Stimulated activated CD4-positive, alpha-beta T cell treated with anti-CD3 and anti-CD28 coated beads, Interleukin-1b, Interleukin-23, amount 100 ng/mL, for 48 hours (primary cell): ENCODE measurements at places on chromosomes 5 and 9.

GRCh38 chr5:170378740-170379139, 10.4 kb downstream of the KCNMB1 start:
- no peak for DNase-seq

DNA sequence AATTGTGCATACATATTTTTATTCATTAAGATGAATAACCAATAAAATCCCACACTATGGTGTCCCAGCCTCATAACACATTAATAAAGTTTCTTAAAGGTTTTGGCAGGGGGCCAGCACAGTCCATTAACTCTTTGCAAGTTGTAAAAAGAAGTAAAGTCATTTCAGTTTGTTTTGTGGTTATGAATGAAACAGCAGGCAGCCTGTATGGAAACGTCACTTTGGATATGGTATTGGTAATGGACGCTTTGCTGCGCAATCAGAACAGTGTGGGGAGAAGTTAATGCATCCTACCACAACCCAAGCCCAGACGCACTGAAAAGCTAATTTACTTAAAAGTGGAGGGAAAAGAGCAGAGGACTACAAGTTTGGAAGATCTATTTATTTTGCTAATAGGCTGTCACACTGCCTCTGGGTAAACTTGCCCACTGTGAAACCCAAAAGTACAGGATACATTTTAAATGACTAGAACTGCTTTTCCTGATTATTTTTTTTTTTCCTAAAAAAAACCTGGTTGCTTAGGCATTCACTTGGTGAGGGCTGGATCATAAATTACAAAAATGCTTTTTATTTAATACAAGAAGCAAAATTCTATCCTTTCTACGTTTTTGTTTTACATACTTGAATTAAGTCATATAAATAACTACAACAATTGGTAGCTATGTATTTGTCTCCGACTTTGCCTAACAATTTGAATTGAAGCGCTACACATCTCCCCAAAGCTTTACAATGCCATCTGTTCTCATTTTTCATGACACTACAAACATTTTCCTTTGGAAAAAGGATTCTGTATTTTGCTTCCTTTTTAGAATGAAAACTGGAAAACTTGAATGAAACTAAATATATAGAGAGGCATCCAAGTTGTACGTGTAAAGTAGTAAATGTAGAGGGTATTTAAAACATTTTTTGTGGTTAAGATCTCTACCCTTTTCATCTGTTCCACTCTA, 104.3 kb downstream of the NFIB start:
- DNase-seq = no peak

DNA sequence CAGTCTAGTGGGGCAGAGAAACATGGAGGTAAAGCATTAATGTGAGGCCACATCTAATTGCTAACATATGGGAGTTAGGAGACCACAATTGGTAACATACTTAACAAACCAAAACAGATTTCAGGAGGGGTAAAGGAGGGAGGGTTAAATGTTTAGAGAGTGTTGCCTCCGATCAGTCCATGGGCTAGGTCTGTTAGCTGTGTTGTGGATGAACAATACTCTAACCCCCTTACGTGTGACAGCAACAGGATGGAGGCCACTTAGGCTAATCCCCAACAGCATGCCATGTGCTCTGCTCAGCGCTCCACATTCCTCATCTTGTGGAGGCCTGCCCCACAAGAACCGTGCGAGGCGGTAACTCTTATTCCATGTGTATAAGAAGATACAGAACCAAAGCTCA, 167.0 kb downstream of the CRB2 start:
- no peak for DNase-seq

DNA sequence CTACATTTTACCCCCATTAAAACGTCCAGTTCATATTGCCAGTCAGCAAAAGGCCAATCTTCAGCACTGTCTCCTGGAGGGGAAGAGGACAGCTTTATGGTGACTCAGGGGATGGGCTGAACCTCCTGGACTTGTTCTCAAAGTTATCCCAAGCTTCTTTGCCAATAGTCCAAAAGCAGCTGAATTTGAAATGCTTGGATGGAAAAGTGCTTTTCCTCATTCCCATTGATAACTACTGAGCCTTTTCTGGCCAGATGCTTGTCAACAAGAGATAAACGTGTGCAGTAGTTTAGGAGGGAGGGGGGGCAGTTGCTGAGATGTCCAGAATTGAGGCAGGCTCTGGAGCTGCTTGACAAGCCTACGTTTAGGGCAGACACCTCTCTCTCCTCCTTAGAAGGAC, 43.5 kb downstream of the MTX3 start:
- DNase-seq = no peak

GRCh38 chr5:159758189-159758588, 158.1 kb upstream of the ADRA1B start:
- no peak for DNase-seq

- no peak for DNase-seq
Observed at GRCh38 chr9:21097817-21098216, 20.1 kb upstream of the IFNB1 start.

DNA sequence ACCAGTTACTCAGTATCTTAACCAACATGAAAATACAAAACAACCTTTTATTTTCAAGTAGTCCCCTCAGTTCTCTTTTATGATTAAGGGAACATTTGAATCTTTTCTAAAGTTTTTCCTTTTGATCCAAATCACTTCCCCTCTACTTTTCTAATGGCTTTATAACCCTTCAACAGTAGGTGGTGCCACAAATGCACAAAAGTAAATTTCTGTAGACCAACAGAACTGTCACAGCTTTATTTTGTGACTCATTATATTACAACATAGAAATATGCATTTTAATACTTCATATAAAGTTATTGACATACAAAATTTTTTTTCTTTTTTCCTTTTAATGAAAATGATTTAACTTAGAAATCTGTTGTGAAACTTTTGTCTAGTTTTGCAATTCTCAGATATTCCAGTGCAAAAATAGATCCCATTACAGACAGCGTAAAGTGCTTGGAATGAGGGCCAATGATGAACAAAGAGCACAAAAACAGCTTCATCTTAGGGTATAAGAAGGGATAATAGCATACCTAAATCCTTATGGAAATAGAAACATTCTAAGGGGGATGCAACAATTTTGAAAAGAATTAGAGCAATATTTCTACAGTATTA, 17.0 kb downstream of the NIPSNAP3B start:
- no peak for DNase-seq

- DNase-seq = no peak
Observed at GRCh38 chr5:21931116-21931515, 922.0 kb downstream of the CDH12 start.

GRCh38 chr9:109232449-109233237, 65.6 kb upstream of the FRRS1L start:
- DNase-seq = no peak

DNA sequence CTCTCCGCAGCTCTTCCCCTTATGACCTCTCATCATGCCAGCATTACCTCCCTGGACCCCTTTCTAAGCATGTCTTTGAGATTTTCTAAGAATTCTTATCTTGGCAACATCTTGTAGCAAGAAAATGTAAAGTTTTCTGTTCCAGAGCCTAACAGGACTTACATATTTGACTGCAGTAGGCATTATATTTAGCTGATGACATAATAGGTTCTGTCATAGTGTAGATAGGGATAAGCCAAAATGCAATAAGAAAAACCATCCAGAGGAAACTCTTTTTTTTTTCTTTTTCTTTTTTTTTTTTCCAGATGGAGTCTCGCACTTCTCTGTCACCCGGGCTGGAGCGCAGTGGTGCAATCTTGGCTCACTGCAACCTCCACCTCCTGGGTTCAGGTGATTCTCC, 20.7 kb upstream of the IL13 start:
- no peak for DNase-seq

GRCh38 chr5:123813937-123814624, 302.1 kb downstream of the CSNK1G3 start:
- DNase-seq = no peak

- peak; percentile 14 for DNase-seq
Observed at GRCh38 chr9:114452219-114453165, 52.8 kb downstream of the WHRN start.

GRCh38 chr5:45725537-45725936, 29.4 kb upstream of the HCN1 start:
- DNase-seq = no peak

DNA sequence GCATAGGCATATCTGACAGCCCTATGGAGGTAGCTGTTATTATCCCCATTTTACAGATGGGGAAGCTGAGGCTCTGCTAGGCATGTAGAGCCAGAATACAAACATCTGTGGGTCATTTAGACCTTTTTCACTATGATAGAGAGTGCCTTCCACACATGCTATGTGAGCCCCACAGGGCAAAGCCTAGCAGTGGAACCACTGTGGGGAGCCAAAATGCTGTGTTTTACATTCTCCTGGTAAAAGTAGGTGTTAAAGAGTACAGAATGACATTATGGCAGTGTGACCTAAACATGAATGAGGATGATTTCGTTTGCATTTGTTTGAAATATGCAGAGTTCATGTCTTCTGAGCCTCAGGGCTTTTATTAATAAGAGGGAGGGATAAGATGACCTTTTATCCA, 265.2 kb downstream of the MAST4 start:
- no peak for DNase-seq

GRCh38 chr5:53323511-53323910, 156.9 kb upstream of the FST start:
- no peak for DNase-seq
